ENCODE measurements at places on chromosomes 4 and X.

GRCh38 chr4:18042754-18043153 lies 21.2 kb upstream of the LCORL start:
- DNase-seq = no peak

- DNase-seq = no peak
Observed at GRCh38 chr4:10861036-10861435, 176.5 kb upstream of the CLNK start.

GRCh38 chr4:144374065-144374464 lies 233.5 kb upstream of the GYPA start:
- DNase-seq = no peak

GRCh38 chr4:176422511-176422910 lies 102.7 kb downstream of the SPCS3 start:
- no peak for DNase-seq

GRCh38 chr4:57090079-57090478 lies 20.1 kb downstream of the IGFBP7 start:
- no peak for DNase-seq

GRCh38 chr4:92299152-92299551 lies 4.6 kb upstream of the GRID2 start:
- no peak for DNase-seq

DNA sequence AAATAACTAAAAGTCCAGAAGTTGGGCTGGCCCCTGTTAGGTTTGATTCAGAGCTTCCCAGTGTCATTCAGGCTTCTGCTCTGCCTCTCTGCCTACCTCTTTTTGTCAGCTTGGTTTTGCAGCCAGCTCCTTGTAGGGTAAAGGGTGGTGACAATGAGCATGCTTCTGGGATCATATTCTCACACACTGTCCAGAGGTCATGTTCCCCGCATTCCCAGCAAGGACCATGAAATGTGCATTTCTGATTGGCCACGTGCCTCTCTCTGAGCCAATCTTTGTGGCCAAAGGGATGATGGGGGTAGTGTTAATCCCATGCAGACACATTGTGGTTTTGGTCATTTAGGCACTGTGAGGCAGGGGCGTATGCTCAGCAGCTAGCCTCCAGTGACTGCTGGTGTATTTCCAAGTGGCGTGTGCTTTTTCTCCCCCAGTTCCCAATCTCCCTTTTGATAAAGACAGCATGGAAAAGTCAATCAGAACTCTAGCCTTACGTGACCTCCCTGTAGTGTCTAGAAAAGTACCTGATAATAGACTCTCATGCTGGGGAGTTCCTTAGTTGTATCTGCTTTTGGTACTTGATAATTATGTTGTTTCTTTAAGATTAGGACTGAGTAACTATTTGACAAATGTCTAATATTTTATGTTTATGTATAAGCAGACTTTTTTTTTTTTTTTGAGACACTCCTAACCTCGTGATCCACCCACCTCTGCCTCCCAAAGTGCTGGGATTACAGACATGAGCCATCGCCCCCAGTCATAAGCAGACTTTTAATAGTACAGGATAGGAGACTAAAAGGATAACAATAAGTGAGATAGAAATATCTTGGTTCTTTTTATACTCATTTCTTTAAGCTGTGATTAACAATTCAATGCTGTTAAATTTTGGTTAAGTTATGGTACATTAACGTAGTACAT lies 57.8 kb downstream of the KIAA0232 start:
- DNase-seq = peak; percentile 20

DNA sequence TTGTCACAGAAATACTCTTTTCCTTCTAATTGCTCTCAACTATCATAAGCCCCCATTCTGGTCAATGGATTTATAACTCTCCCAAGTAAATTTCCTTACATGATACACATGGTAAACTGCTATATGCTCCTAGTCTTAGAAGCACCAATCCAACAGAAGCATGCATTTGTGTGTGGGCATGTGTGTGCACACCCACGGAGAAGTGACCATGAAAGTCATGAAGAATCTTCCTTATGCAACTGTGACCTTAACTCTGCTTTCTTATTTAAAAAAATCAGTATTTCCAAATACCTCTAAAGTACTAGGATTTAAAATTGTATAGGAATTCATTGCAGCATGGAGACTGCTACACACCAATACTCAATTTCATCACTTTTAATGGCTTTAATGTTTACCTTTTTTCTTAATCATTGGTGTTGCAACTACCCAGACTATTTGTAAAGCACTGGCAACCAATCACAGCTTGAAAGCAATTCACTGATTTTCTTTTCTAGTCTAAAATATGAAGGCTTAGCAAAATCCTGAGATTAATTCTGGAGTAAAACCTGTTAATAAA lies 47.6 kb downstream of the MAML3 start:
- DNase-seq = no peak

DNA sequence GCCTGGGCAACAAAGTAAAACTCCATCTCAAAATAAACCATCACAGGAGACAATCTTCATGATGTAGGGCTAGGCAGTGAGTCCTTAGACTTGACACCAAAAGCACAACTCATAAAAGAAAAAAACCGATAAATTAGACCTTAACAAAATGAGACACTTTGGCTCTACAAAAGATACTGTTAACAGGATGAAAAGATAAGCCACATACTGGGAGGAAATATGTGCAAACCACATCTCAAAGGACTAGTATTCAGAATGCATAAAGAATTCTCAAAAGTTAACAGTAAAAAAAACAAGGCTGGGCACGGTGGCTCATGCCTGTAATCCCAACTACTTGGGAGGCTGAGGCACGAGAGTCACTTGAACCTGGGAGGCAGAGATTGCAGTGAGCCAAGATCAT lies 13.2 kb downstream of the EFHC2 start:
- no peak for DNase-seq

- DNase-seq = no peak
Observed at GRCh38 chrX:45986971-45987370, 558.2 kb downstream of the ZNF674 start.

DNA sequence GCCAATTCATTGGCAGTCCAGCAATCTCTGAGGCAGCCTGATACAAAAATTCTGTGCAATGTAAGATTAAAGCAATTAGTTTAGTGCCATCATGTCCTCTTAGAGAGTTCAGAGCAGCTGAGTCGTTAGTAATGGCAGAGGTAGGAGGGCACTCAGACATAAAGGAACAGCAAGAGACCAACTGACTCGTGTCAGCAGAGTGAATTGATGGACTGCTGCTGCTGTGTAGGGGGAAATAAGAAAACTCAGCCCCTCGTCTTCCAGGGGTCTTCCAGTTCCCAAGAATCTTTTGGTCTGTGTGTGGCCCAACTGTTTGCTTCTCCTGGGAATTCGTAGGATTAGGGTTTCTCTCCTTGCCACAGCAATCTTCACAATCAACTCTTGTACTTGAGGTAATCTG lies 100.9 kb downstream of the TTC29 start:
- DNase-seq = no peak

DNA sequence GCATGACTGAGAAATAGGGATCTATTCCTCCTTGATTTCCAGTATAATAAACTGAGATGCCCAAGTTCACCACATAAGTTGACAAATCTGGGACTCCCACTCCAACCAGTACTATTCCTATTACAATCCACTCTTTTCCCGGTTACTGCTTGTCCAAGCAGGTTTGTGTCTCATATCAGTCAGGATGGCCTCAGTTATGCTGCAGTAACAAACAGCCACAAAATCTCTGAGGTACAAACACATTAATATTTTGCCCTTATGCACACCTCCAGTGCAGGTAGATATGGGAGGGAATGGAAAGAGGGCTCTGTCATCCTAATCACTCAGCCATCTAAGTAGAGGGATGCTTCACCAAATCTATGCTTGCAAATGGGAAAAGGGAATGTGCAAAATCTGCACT lies 207.8 kb downstream of the RAB28 start:
- DNase-seq = no peak

DNA sequence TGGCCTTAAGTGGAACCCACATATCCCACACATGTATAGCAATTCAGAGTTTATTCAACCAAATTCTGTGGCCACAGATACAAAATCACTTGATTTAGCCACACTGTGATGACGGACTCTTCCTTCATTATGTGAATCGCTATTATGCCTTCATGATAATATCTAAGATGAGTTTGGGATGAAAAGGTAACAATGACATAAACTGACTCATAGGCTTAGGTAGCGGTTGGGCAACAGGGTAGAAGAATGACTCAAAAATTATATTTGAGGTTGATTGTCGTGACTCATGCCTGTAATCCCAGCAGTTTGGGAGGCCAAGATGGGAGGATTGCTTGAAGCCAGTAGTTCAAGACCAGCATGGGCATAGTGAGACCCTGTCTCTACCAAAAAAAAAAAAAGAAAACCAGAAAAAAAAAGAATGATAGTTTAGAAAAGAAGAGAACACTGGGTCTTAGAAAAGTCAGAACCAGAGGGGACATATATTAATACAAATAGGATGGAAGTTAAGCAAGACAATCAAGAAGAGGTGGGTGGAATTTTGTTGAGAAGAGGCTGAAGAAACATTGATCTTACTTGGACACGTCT lies 70.4 kb upstream of the USP9X start:
- no peak for DNase-seq

- DNase-seq = no peak
Observed at GRCh38 chrX:150198776-150199175, 164.3 kb upstream of the MAMLD1 start.

DNA sequence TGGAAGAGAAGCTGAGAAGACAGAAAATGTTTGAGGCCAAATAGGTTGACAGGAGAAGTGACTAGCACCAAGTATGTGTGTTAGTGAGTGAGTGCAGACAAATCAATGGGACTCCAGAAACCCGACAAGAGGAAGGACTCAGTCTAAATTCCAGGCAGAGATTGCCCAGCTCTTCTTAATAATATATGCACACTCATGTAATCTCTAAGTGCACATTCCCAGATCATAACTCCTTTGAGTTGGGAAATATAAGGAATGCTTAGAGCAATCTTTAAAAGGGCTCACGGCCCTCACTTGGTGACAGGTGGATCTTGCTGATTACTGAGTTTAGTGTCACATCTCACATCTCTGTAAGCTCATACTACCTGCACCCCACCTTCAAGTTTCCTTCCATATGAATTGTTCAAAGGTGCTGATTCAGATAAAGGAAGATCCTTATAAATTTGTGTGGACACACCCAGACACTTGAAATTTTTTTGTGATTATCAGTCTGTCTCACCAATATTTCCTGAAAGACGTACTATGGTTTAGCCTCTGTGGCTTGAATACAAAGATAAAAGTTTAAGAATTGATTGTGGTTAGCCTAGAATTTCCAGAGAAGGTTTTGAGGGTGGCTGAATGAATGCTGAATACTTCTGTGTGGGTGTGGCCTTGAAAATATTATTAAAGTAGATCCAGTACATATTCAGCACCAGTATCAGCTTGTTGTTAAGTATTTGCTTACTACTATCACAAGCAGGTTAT lies 205.1 kb upstream of the UGT8 start:
- DNase-seq = no peak

DNA sequence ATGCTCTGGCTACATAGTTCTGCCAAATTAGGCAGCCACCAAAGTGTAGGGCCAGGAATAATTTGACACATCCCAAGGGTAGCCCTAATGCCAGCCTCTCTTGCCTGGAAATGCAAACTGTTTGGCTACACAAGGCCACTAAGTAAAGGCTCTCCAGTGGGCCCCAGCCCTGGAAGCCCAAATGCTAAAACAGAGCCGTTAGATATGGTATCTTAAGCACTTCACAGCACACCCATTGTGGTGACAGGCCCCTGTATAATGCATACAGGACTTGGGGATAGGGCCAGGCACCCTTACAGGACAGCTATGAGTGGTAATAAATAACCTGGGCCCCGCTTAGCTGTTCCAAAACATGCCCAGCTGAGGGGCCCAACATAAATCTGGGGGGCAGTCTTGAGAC lies 623.9 kb downstream of the BCOR start:
- DNase-seq = no peak

GRCh38 chr4:79017481-79017880 lies 78.2 kb upstream of the PAQR3 start:
- DNase-seq = no peak

- DNase-seq = no peak
Observed at GRCh38 chr4:173530326-173531085, 477 bp upstream of the HAND2 start.

DNA sequence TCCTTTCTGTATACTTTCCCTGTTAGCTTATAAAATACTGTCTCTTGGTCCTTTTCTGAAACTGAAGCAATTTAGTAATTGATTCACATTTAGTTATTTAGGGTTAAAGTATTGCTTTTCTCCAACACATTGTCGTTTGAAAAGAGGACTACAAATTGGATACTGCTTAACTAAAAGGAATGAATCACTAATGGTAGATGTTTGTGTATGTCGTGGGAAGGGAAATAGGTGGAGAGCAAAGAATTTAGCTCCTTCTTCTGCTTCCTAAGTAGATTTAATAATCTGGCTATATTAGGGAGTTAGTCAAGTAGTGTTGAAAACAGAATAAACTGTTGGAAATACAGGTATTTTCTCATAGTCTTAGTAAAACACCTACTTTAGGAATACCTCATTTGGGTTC lies 27.9 kb downstream of the SLAIN2 start:
- no peak for DNase-seq

DNA sequence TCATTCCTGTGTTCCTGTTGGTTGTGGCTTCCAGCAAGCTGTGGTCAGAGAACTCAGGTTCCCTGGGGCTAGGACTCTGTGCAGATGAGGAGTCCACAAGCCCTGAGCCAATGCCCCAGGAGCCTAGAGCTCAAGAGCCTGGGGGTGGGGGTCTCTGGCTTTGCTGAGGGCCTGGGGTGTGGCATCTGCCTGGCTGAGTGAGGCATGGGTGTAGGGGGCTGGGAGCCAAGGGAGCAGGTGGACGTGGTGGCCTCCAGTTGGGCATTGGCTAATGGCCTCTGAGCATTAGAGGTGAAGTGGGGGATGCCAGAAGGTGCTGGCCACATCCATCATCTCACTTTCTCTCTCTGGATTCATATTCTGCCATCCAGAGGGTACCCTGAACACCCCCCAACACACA lies 5.3 kb upstream of the MAMLD1 start:
- no peak for DNase-seq

- peak; percentile 22 for DNase-seq
Observed at GRCh38 chr4:146340798-146341197, 126.5 kb downstream of the REELD1 start.

GRCh38 chr4:81666491-81666890 lies 194.8 kb upstream of the RASGEF1B start:
- no peak for DNase-seq

All from KBM-7 (cell line).